Effector memory CD8-positive, alpha-beta T cell (primary cell): ENCODE measurements at places on chromosomes 11 and 22.

DNA sequence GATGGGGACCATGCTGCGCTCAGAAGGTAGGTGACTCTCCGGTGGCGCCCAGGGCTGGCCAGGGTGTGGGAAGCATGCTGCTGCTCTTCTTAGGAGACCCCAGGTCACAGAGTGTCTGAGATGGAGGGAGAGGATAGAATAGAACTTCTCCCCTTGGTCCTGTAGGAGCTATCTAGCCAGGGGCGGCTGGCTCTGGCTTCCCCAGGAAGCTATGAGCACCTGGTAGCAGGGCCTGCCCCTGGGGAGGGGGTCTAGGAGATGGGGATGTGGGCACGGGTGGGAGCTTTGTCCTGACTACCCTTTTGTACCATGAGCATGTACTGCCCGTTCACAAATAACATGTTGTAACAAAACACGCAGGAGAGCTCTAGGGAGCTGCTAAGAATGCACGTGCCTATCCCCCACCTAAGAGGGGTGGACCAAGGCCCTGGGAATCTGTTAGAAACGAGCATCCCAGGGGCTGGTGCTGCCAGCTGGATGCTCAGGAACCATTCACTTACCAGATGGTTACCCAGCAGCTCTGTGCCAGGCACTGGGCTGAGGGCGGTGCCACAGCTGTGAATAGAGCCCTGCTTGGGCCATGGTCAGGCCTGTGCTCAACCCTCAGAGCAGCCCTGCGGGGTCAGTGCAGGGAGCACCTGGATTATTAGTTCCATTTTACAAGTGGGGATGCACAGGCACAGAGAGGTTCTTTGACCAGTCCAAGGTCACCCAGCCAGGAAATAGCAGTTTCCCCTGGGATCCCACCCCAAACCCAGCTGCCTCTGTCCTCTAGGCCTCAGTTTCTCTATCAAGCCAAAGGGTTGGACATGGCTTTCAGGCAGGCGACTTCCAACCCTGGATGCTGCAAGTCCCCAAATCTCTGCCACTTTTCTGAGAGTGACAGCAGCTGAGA lies 2.2 kb downstream of the SLC39A13 start:
- no peak for DNase-seq

DNA sequence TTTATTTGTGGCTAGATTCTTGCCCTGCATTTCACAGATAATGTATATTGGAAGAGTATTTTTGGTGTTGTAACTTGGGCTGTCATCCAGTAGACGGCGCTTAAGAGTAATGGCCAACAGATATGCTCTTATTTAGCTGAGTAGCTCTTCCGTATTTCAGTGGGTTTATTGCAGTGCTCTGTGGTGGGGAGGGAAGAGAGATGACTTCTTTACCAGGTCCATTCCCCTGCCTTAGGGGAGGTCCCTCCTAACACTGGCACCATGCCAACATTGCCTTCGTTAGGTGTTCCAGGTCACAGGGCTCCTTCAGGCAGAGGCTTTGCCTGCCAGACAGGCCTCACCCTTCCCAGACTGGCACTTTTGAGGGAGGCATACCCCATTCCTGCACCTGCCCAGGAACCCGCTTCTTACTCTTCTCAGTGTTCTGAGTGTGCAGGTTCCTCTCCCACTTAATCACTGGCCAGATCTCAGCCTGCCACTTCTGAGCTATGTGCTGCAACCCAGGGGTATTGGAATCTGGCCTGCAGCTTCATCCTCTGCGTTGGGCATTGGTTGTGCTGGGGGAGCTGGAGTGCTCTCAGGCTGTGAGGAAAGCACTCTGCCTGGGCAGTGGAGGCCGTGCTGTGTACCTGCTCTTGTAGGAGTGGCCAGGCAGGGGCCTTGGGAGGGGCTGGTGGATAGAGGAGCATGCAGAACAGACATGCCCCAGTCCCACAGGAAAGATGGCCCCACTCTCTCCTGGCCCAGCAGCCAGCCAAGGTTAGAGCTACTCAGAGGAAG lies 29.4 kb upstream of the SLN start:
- no peak for DNase-seq

DNA sequence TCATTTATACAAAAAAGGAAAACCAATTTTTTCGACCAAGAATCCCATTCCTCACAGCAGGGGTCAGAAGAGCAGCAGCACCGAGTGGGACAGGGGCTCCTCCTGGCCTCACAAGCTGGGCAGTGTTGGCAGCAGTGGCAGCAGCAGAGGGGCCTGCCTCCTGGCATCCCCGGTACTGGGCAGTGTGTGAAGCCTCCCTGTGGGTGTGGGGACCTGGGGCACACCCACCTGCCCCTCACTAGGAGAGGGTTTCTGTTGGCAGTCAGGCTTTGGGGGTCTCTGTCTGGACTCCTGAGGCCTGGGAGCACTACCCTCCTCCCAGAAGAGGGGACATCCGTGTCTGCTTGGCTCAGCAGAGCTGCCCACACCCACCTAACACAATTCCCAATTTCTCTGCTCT lies 67.8 kb downstream of the NECTIN1 start:
- no peak for DNase-seq

GRCh38 chr22:48784701-48785503 lies 1042.8 kb downstream of the BRD1 start:
- DNase-seq = no peak

GRCh38 chr22:23557467-23557866 lies 22.6 kb downstream of the IGLL1 start:
- DNase-seq = no peak

DNA sequence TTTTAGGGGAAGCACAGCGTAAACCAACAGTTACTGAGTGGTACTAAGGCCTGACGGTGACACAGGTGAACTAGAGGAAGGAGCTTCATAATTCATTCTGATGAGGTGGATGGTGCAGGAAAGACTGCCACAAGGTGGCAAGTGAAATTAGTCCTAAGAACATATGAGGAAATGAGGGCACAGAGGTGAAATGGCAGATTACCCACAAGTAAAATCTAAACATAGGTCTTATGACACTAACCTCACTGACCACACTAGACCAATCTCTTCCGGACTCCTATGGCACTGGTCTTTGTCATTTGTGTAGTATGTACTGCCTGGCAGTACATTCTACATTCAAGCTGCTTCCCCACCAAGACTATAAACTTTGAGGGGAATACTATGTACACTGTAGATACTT lies 20.2 kb downstream of the GAB2 start:
- DNase-seq = no peak

GRCh38 chr22:17580441-17581031 lies 17.2 kb downstream of the SLC25A18 start:
- DNase-seq = no peak

GRCh38 chr11:89487016-89487415 lies 4.2 kb downstream of the NOX4 start:
- no peak for DNase-seq

- DNase-seq = no peak
These were observed 165.1 kb upstream of the NCAM1 start for GRCh38 chr11:112795911-112796649.

GRCh38 chr11:35040221-35040942 lies 98.6 kb upstream of the CD44 start:
- peak; percentile 70 for DNase-seq

- DNase-seq = no peak
These were observed 2.9 kb upstream of the HDHD5 start for GRCh38 chr22:17161991-17162390.

DNA sequence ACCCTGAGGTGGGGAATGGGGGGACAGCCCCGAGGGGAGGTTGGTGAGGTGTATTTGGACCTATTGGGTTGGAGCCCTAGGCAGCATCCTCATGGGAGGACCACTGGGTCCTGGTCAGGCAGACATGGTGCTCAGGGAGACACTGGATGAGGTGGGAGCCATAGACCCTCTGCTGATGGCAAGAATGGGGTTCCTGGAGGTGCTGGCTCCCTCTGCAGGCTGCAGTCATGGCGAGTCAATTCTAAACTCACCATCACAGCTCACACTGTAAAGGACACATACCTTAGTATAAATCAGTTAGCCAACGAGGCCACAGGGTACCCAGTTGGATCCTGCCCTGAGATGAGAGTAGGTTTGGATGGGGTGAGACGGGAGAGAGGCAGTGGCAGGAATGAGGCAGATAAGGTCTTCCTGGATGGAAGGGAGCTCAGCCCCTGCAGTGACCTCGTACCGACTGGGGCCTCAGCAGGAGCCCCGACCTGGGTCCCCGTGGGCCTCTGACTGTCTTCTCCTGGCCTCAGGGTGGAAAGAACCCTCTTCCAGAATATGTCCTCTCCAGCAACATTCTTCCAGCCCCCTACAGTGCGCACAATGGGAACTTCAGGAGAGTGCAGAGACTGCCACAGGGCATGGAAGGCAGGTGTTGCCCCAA lies 1.7 kb upstream of the GAB4 start:
- DNase-seq = no peak

GRCh38 chr11:31823644-31824331 lies 12.7 kb upstream of the PAX6 start:
- no peak for DNase-seq

- peak; percentile 35 for DNase-seq
These were observed at the start of gene FAM111B for GRCh38 chr11:59106363-59107336. Gene FAM111B (plus strand): TSS chr11:59107237. CDS start chr11:59109626, 2,389 bp downstream.

- DNase-seq = no peak
These were observed 54.9 kb downstream of the ZC3H12C start for GRCh38 chr11:110147962-110148709.

DNA sequence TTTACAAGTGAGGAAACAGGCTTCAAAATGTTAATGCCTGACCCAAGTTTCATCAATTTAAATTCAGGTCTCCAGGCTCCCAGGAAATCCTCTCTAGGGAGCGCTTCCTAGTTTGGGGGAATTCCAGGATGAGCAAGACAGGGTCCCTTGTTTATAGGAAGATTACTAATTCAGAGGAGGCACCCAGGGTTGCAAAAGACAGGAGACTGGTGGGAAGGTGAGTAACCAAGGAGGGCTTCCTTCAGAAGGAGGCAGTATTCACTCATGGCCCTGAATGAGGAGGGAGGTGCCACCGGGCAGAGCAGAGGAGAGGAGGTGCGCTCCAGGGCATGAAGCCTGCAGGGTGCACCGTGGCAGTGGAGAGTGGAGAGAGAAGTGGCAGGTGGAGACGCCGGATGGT lies 1.6 kb downstream of the TMEM132A start:
- no peak for DNase-seq

GRCh38 chr22:46673662-46674236 lies 53.6 kb downstream of the GRAMD4 start:
- no peak for DNase-seq

DNA sequence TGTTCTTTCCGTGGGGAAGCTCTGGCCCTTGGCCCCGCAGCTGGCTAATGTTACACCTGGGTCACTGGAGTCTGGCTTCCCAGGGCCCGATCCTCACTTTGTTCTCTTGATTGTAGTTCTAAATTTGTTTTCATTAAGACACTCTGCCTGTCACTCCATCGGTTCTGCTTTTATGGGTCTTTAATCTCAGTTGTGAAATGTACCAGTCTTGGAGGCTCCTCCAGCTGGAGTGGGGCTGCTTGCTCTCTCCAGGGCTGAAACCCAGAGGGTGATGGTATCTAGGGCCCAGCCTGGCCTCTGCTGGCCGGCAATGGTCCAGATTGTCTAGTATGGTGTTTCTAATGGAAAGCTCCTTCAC lies 352.9 kb downstream of the TENM4 start:
- DNase-seq = no peak

DNA sequence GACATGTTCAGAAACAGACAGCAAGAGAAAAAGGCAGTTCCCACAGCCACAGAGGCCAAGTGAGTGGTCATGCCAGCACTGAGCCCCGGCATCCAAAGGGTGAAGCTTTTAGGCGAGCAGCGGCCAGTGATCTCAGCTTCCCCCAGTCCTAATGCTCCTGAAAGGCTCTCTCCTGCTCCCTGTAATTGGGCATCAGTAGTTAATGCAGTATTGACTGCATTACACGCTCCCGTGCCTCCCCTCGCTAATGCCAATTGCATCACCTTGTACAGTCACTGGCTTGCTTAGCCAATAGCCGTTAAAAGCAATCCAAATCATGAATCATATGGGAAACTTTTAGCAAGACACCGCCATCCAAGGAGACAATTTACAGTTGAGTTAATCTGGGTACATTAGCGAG lies 4.9 kb downstream of the LMO1 start:
- no peak for DNase-seq

DNA sequence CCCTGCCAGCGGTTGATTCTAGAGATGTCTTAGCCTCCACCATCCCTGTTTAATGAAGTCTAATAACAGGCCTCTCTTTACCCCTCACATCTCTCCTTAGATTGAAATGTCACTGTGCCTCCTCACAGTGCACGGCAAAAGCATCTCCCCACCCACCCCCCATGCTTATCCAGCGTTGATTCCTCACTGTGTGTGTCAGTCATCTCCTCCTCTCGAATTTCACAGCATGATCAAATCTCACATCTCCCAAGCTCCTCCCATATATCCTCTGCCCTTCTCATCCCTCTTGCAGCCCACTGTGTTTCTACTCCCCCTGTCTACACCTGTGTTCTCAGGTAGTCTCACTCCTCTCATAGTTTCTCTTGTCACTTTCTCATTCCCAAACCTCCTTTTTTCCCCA lies 84.6 kb downstream of the DBX1 start:
- no peak for DNase-seq

GRCh38 chr11:119605137-119605665 lies 123.8 kb downstream of the NECTIN1 start:
- DNase-seq = no peak

DNA sequence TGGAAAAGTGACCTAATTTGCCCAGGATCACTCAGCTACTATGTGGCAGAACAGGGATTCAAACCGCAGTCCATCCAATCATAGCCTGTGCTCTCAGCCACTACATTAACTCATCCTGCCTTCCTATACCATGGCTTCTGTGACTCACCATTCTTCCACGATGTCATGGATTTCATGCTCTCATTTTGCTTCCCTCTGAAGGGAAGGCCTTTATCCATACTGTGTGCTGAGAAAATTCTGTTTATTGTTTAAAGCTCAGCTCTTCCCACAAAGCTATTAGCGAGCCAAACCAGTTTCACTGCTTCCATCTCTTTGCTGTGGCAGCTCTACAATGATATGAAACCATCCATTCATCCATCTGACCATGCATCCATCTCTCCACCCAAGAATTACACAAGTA lies 289.9 kb downstream of the TENM4 start:
- no peak for DNase-seq

DNA sequence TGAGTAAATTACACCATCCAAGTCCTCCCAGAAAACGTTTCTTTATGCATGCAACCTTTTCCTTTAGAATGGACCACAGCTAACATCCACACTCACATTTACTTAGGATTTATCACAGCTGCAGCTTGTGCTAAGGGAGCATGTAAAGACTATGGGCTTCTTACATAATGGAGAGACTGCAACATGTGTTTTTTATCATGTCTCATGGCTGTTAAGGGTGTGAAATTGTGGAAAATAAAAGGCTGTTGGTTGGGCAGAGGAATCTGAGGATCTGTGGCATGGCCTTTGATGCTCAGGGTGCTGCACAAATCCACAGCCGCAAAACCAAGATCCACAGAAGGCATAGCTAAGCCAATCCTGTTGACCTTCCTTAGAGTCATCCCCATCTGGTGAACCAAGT lies 112.0 kb upstream of the MTNR1B start:
- no peak for DNase-seq

- DNase-seq = no peak
These were observed 5.5 kb upstream of the CYTH4 start for GRCh38 chr22:37276776-37277175.

DNA sequence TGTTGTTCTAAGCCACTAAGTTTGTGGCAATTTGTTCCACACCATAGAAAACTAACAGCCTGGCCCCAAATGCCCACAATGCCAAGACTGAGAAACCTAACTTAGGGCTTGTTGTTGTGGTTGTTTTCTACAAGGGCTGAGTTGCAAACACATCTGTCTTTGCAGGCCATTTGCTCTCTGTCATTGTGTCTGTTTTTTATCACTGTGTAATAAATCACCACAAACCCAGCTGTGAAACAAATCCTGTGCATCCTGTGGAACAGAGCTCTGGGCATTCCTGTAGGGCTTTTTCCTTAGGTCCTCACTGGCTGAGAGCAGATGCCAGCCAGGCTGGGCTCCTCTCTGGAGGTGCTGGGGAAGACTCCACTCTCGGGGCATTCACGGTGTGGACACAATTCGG lies 15.7 kb upstream of the SYT8 start:
- no peak for DNase-seq
